ENCODE measurements at places on chromosomes 7 and 10. TPM values are rescaled to one million over a fixed set of nuclear protein-coding genes. Genes with fewer than 3 reads are reported as not detected.

Gene INA
- total RNA-seq: not detected

Gene GNAT3
- total RNA-seq: not detected

DNA sequence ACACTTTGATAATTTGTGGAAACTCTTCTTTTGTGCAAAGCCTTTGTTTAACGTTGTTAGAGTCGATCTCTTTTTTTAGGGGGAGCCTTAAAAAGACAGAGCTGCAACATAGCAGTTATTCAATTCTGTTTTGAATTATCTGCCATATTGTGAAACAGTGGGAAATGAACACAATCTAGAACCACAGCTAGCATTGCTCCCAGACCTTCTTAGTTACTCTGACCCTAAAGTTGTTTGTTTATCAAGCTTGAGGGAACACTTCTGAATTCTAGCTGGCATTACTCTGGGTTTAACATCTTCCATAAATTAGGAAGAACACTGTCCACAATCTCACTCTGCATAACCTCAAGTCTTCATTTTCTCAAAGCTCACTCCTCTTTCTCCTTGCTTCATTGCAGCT is 217.7 kb downstream of the PRKG1 start:
- DNase-seq: no peak

Gene ANKRD2
- total RNA-seq: 0.46 TPM

GRCh38 chr7:29065181-29065857 is 81.0 kb downstream of the CPVL start:
- DNase-seq: no peak

DNA sequence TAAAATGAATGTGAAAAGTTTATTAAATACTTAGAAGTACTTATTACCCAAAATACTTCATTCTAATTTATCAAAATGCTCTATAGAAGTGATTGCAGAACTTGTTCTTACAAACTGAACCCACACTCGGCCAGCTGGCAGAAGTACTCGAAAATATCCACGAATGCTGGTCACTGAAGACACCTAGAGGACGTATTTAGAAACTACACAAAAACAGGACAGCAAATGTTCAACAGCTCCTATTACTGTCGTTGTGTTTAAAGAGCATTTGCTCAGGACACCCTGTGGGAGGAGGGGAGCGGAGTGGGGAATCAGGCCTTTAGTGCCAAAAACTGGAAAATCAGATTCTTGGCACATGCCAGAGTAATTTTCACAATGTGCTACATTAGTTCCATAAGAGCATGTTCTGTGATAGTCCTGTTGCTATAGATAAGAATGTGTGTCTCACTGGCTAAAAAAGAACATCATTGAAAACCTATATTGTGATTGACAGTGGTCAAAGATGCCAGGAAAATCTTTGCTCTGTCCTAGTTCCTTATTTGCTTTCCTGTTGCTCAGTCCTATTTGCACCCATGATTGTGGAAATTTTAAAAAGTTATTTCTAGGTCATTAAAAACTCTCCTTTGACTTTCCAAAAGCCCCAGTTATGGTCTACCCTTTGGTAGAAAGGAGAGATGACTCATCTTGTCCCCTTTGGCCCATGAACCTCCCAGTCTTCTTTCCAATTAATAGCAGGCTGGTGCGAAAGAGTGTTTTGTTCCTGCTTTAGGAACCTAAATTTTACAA is 49.0 kb upstream of the NRBF2 start:
- peak; percentile 42 for DNase-seq

- DNase-seq: no peak
These were observed 176.6 kb upstream of the MKLN1 start for GRCh38 chr7:131151034-131151433.

Gene GALNT17
- 59.6 TPM for total RNA-seq

GRCh38 chr7:22696541-22697228 is 30.3 kb upstream of the IL6 start:
- no peak for DNase-seq

DNA sequence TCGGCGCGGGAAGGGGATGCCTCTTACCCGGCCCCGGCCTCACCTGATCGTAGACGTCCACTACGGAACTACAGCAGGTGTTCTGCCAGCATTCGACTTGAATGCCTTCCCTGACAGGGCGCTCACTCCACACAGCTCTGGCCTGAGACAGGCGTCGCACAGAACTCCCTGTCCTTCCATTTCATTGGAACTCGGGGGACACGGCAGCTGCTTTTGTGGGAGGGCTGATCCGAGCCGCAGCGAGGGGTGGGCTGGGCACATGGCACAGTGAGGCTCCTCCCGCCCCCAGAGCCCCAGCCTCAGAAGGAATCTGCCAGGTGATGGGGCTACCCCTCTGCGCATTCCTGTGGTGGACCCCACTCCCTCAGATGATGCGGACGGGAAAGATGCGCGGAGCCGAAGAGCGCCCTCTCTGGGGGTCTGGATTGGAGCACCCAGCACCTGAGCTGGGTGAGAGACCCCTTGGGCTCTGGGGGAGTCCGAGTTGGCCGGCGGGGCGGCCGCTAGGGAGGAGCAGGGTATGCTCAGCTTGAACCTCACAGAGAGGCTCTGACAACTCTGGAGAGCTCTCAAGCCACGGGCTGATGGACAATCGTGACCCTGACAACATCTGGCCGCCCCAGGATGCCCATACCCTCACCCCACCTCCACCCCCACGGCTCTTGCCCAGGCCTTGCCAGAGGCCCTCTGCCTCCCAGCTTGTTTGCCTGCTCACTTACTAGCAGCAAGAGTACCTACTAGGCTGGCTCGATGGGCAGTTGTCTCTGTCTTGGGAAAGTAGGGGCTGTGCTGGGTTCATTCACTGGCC is 36.6 kb downstream of the RASGEF1A start:
- peak; percentile 3 for DNase-seq

GRCh38 chr10:69663369-69663947 is 33.4 kb downstream of the FAM241B start:
- no peak for DNase-seq
